ENCODE measurements at places on chromosomes 3 and 15. TPM values are rescaled to one million over a fixed set of nuclear protein-coding genes. Genes with fewer than 3 reads are reported as not detected.
A peak's percentile ranks its signal among the peaks of the same experiment; 100 is the strongest.

DNA sequence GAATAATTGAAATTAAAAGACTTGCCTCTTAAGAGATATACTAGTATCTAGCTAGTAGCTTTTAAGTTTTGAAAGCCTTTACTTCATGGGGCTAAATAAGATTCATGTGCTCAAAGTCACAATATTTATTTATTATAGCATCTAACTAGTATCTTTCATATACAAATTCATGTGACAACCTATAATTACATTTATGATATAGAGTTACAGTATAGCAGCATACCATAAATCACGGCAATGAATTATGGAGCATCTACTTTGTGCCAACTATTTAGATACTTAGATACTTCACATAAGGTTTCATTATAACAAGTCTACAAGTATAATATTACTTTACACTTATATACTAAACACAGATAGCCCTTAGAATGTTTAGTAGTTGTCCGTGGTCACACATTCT, 229.4 kb downstream of the TPRG1 start:
- DNase-seq, result no peak

Gene PIF1
- 3.1 TPM for total RNA-seq

GRCh38 chr15:68492855-68493254, 60.9 kb upstream of the ITGA11 start:
- peak; percentile 73 for DNase-seq

- peak; percentile 22 for DNase-seq
These were observed 194.4 kb downstream of the ARRDC4 start for GRCh38 chr15:98154863-98155262.

- no peak for DNase-seq
These were observed 24.2 kb upstream of the TM4SF4 start for GRCh38 chr3:149450281-149450680.

DNA sequence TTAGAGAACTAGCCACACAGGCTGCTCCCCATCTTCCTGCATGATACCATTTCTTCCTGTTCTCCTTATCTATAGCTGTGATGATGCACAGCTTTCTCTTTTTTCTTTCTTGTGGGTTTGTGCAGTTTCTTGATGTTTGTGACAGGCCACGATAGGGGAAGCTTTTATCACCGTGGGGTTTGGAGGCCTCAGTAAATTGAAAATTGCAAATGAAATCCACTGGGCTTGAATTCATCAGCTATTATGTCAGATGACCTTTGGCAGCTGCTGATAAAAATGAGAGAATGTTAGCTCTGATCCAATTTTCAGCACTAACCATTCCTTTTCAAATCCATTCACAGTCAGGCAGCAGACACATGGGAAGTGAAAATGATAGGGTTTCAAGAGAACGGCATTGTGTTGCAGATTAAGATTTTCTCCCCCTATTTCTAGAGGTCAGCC, 176.9 kb upstream of the SOX2 start:
- DNase-seq, result no peak

GRCh38 chr3:183279371-183279770, 26.3 kb downstream of the B3GNT5 start:
- no peak for DNase-seq

DNA sequence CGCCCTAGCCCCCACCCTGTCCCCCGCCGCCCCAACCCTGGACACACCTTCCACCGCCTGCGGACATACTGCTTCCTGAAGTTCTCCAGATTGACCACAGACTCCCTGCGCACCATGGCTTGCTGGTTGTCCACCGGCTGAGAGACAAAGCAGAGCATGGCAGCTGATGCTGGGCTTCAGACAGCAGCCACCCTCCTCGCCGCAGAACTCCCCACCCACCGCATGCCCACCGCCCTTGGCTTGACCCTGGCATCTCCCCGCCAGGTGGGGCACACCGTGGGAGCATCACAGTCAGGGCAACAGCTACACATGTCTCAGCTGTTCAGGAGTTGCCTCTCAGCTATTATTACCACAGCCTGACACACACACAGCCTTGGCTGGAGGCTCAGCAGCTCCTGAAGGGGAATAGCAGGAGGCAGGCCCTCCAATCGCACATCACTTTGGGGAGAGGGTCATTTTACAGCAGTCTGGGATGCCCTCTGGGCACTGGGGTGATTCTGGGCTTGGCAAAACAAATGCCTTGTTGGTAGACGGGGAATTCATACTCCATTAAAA, 78.4 kb upstream of the HERC1 start:
- no peak for DNase-seq

- peak; percentile 83 for DNase-seq
These were observed 181.5 kb upstream of the LMCD1 start for GRCh38 chr3:8319935-8320634.

DNA sequence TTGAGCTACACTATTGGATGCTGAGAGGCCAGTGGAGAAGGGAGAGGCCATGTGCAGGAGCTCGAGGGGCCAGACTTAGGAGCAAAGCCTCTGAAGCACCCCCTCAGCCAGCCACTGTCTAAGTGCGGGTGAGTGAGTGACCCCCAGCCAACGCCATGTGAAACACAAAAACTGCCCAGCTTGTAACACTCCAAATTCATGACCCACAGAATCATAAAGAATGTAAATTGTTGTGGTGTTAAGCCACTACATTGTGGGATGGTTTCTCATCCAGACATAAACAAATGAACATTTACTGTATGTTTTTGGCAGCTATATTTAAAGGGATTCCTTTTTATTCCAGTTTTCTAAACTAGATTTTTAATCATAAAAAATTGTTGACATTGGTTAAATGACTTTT, 27.2 kb upstream of the TMEM158 start:
- DNase-seq, result peak; percentile 52

DNA sequence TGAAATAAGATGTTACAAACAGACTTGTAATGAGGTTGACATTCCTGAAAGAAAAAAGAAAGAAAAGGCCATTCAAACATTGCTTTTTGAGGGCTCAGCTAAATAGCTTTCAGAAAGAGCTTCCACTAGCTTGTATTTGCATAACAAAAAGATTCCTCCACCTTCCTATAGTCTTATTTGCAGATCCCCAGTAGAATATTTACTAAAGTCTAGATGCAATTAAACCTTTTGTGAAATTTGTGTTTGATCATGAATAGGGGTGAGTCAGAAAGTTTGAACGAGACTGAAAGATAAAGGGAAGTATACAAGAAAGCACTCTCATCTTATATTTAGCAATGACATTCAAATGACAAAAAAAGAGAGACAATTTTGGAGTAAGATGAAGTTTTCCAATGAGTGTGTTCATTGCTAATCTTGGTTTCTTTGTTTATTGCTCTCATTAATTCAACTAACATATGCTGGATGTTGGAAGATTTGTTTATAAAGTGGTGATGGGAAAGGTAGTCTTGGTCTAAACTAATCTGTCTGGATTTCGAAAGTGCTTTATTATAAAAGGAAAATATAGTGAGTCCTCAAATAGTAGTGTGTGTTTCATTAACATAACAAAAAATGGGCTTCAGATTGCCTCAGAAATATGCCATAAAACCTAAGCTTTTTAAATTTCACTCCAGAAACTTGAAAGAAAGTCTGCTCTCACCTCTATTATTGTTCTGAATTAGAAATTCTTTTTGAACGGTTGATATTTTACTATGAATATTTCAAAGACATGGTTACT, 9.1 kb upstream of the CADPS start:
- DNase-seq, result no peak

- no peak for DNase-seq
These were observed 72.5 kb downstream of the VPS8 start for GRCh38 chr3:184884359-184885017.

Gene IMPG2
- 0.33 TPM for total RNA-seq

DNA sequence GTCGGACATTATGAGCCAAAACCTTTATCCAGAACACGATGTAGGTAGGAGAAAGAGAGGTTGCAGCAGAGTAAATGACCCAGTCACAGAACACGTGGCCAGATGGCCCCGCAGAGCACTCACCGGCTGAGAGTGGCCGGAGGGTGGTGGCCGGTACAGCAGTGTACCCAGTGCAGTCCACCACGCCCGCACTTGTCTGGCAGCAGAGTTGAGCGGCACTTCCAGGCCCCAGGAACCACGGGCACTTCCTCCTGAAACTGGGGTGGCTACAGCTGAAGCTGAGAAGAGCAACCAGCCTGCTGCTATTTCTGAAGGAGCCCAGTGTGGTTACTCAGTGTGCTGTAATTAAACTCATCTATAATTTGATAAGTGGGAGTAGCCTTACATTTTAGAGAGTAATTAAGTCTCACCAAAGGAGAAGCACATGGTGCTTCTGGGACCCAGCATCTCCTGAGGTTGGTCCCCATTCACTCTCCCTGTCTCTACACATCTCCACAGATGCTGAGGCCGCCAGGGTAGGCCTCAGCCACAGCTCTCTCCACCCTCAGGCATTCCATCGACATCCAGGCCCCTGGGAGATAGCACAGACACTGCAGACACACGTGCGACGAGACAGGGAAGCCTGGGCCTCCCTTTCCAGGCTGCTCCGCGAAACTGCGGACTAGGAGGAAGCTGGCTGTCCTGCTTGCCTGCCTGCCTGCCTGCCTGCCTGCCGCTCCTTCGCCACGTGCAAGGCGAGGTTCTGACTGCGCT, 49.8 kb downstream of the BDH1 start:
- no peak for DNase-seq

Gene CLRN1
- total RNA-seq, result not detected

DNA sequence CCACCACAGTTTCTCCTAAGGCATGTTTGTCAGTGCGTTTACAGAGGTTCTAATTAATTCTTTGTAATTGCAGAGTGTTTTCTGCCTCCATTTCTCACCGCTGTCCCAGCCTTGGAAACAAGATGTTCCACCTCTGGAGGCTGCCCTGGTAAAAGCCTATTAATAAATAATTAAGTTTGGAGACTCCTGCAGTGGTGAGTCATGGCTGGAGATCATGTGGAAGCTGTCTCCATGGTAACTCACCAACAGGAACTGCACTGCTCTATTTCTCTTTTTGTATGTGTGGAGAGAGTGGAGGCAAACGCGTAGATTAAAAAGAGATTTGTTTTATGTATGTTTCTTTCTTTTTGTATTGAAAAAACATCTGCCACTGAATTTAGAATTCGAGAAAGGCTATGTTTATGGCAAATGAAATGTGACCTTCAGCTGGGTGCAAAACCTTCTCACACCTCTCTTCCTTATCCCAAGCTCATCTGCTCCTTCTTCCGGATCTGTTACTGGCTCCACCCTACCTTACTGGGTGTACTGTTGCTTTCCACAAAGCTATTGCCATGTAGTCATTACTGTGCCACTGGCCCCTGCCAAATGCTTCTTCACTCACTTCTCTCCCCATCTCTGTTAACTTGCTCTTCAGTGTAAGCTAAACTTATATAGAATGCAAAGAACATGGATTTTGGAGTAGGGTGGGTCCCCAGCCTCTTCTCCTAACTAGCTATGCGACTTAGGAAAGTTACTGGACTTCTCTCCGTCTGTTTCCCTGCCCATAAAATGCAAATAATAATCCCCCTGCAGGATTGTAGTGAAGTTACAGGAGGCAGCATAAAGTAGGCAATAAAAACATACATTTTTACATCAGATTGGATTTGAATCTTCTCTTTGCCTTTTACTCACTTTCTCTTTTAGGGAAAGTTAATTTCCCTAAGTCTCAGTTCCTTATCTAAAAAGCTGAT, 778.5 kb downstream of the NTRK3 start:
- peak; percentile 63 for DNase-seq

Gene CAPN3
- 1.8 TPM for total RNA-seq

GRCh38 chr3:197541756-197542539, 13.8 kb downstream of the BDH1 start:
- DNase-seq, result peak; percentile 72

DNA sequence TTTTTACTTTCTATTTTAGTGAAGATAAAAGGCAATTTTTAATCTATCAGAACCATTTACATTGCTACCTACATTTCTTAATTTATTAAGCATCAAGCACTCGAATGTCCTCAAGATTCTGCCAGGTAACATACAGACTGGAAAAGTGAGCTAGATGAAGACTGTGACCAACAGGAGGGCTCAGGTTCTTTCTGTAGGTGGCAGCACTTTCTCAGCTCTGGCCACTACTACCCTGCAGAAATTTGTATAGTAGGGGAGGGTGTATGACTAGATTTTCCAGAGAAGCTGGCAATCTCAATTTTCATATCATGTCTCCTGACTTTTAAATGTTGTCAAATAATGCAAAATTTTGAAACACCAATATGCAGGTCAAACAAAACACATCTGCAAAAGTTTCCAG, 165.0 kb upstream of the SUCLG2 start:
- DNase-seq, result no peak

Gene AGTR1
- 1.5 TPM for total RNA-seq

Gene DNAJA4
- 7.9 TPM for total RNA-seq

Gene ZNF860
- total RNA-seq, result under 0.01 TPM

DNA sequence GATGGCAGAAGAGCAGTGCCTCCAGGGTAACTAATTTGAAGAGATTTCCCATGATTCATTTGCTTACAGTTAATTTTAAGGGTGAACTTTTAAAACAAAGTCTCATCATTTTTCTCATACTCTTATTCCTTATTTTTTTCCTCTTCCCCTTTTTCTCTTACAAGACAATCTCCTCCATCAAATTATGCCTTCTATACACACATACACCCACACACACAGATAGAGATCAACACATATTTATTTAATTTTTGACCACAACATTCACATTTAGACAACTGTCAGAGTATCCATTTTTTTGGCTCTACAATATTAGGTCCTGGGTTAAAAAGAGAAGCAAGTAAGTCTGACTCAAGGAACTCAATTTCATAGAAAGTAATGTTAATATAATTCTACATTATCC, 37.6 kb downstream of the AAGAB start:
- no peak for DNase-seq

Gene IVD
- 61.8 TPM for total RNA-seq

DNA sequence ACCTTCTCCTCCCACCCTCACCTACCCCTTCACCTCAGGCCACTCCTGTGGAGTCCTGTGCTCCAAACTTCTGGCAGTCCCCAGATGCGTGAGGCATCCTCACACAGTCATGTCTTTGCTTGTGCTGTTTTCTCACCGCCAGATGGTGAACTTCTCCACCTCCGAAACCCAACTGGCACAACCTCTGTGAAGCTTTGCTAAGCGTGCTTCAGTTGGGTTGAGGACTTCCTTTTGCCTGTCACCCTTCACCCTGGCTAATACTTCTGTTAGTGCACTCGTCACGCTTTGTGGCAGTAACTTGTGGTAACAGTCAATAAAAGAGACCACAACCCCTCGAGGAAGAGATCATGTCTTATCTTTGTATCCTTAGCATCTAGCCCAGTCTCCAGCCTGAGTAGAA, 42.0 kb upstream of the SKOR1 start:
- no peak for DNase-seq

DNA sequence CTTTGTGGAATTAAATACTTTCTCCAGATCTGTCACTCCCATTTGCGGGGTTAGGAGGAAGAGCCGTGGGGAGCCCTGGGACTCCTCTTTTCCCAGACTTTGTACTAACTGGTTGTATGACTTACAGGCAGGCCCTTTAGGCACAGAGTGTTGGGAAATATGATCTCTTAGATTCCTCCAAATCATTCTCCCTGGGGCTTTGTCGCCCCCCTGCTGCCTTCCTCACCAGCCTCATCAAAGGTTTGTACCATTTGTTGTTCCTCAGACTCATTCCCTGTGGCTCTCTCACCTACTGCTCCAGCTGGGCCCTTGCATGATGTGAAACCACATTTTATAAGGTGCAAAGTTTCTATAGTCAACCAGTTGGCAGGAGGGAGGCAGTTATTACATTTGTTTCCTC, 56.4 kb downstream of the CRYGS start:
- DNase-seq, result no peak
